ENCODE measurements at places on chromosomes 6 and 20.

- DNase-seq = peak; percentile 8
Measured at GRCh38 chr6:134938896-134939295, 11.0 kb downstream of the ALDH8A1 start.

DNA sequence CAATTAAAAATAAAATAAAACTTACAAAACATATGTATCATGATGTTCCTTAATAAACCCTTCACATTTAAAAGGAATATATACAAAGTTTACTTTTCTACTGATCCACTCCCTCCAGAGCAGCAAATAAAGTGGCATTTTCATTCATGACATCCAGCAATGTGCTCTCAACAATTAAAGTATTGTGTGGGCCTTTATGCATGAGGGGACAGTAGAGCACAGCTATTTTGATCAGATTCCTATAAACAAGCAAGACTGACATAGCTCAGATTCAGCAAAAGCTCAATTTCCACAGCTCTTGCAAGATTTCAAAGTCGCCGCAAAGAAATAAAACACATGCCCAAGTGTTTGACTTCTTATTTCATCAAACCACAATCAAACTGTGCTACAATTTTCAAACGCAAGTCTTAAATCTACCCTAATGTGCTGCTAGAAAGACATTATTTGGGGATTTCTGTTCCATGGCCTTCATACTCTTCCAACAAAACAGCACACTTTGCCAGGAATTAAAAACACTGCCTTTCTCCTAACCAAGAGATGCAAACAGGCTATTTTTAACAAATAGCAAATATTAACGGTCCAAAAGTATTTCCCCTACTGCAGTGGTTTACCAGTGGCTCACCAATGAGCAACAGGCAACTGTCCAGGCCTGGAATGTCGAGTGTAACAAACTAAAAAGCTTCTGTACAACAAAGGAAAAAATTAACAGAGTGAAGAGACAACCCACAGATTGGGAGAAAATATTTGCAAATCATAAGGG is 52.3 kb downstream of the MBOAT1 start:
- no peak for DNase-seq

- DNase-seq = no peak
Measured at GRCh38 chr6:170284126-170284773, 6.6 kb downstream of the DLL1 start.

DNA sequence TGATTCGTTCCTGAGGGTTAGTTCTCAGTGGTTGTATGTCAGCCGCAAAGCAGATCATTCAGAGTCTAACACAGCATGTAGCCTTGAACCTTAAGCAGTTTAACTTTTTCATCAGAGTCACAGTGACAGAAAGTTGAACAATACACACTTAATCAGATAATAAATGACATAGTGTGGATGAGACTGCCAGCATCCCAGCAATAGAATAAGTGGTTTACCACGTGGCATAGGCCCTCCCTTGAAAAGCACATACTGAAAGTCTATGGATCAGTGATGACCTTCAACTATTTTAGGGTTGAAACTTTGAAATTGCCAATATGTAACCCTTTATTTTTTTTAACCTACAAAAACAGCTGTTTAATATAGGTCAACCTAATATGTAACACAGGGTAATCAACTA is 265.3 kb downstream of the ARHGAP18 start:
- no peak for DNase-seq

DNA sequence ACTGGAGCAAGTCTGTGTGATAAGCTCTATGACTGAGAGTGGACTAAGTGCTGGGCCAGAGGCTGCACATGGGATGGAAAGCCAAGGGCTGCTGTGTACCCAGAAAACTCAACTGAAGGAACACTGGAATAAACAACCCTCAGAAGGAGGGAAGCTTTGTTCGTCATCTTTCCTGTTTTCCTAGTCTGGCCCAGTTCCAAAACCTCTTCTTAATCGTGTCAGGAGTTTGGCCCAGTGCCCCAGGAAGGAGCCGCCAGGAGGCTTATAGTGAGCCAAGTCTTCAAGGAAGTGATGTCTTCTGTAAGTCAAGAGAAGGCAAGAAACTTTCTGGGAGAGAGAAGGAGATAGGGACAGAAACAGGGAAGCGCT is 23.3 kb upstream of the TOP1 start:
- DNase-seq = no peak

- no peak for DNase-seq
Measured at GRCh38 chr20:21047981-21048380, 58.2 kb downstream of the LINC00237 start.

GRCh38 chr6:12366731-12367130 is 76.6 kb downstream of the EDN1 start:
- DNase-seq = no peak

- DNase-seq = no peak
Measured at GRCh38 chr6:160042788-160043301, 74.0 kb downstream of the IGF2R start.

DNA sequence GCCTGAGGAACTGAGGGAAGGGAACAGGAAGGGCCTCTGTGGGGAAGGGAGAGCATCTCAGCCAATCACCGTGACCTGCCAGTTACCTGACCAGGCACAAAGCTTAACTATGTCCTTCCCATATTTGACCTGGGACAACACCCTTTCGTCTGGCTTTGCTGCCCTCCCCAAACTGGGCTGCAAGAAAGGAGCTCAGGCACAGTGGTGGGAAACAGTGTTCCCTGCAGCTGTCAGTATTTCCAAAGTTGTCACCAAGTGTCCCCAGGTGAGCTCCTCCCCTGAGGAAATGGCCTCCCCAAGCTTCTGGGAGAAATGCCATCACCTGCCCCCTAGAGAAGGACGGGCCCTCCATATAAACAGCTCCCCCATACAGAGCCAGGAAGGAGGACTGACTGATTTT is 17.9 kb downstream of the NCR2 start:
- DNase-seq = no peak

- DNase-seq = no peak
Measured at GRCh38 chr6:31752739-31753319, 9.6 kb upstream of the SAPCD1 start.

DNA sequence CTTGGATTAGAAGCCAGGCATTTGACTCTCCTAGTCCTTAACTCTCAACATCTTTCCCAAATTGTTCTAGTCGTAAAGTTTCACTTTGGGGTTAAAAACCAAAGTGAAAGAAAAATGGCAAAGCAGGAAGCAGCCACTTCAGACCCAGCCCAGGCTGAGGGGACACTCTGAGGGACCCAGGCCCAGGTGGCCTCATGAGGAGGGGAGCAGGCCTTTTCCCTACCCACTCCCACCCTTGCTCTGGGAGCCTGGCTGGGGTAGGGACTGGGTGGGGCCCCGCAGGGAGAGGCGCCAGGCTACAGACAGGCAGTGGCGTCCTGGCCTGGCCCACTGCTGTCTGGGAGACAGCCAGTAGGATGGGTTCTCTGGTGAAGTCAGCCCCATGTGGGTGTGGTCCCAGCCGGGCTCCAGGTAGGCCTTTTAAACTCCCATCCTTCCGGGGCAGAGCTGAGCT is 68.7 kb upstream of the MYL9 start:
- DNase-seq = no peak

DNA sequence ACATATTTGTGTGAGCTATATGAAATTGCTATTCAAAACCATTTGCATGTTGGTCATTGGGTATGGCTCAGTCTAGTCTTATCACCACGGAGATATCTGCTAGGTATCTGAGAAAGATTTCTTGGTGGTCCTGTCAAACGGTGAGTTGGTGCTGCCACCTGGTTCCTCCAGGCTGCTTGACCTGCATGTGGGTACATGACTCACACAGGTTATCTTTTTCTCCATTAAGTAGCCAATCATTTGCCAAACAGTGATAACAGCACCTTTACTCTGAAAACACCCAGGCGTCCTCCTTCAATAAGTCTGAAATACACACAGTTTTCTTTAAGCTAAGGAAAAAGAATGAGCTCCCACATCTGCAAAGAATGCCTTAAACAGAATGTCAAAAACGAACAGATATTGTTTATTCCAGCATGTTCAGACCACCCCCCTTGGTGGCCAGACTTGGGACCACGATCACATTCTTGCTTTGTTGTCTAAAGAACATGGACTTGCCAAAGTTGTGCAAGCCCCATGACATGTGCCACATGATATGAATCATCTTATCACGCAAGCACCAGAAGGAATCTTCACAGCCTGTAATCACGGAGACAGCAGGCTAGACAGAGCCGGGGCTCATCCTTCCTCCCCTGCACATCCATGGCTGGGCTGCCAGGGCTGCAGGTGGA is 200.7 kb upstream of the THBS2 start:
- DNase-seq = no peak

DNA sequence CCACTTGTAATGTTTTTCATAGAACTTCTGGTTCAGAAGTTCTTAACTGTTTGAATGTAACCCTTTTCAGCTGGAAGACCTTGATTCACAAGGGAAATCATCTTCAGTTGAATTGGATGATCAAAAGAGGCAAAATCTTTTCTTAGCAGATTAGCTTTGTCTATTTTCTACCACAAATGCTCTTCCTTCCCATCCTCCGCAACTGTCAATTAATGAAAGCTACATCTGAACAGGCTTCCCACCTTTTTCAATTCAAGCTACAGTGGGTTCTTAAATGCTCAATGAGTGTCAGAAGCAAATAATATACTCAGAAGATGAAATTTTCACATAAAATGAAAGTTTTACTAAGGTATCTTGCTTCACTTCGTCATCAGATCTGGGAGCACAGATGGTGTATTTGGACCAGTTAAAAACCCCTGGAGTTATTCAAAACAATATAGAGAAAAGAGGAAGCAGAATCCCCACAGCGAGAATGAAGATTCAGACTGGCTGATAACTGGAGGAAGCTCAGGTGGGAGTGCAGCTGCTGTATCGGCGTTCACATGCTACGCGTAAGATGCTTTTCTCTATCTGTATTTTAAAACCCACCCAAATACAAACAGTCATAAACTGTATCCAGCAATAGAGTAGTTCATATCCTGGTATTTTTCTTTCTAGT is 19.4 kb downstream of the QRSL1 start:
- DNase-seq = no peak

- no peak for DNase-seq
Measured at GRCh38 chr6:45487645-45488044, 109.9 kb upstream of the SUPT3H start.

- no peak for DNase-seq
Measured at GRCh38 chr6:130647246-130647645, 180.0 kb upstream of the SMLR1 start.

DNA sequence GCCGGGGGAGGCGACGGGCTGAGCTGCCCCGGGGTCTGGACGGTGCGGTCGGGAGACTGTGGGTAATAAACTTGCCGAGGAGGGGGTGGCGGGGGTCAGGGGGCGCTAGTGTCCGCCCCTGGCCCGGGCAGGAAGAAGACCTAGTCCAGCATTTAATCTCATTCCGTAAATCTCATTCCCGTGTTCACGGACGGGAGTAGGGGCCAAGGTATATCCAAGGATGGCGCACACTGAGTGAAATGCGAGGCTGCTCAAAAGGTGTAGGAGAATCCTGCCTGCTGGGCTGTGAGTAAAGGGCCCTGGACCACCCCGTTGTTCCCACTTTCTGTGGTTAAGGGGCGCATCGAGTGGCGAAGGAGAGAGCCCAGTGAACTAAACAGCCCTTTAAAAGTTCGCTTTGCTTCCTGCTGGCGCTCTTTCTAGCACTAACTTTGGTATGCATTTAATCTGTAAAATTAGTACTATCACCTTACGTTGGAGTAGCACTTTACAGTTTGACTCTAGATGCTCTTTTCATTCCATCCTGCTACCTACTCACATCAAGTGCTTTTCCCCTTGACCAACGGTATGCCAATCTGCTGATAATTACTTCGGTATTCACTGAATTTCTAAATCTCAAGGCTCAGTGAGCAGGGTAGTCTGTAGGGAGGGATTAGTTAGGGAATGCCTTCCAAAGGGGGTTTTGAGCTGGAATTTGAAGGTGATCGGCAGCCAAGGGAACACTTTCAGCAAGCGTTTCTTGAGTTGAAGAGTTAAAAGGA is 730 bp downstream of the PARD6B start:
- DNase-seq = no peak

DNA sequence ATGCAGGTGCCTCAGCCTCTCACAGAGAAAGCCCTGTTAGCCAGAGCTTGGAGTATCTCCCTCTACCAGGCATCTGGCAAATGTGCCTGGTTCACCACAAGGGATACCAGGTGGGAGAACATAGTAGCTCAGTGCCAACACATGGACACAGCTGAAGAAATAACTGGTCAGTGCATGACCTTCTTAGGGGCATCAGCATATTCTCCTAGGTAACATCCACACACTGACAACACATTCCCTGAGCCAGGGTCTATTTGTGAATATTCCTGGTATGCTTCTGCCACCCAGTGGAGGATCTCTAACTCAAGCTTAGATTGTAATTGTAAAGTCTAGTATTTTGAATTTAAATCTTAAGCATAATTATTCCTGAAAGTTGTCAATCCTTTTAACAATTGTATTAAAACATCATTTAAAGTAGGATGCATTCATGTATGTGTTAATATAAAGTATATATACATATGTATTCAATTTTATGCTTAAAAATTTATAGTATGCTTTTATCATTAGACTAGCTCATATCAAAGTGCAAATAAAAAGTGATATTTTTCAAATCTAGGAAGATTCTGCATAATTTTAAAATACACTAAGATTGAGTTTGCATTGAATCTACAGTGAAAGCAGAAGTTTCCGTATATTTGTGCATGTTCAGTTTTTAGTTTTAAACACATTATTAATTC is 45.3 kb upstream of the COL21A1 start:
- no peak for DNase-seq

DNA sequence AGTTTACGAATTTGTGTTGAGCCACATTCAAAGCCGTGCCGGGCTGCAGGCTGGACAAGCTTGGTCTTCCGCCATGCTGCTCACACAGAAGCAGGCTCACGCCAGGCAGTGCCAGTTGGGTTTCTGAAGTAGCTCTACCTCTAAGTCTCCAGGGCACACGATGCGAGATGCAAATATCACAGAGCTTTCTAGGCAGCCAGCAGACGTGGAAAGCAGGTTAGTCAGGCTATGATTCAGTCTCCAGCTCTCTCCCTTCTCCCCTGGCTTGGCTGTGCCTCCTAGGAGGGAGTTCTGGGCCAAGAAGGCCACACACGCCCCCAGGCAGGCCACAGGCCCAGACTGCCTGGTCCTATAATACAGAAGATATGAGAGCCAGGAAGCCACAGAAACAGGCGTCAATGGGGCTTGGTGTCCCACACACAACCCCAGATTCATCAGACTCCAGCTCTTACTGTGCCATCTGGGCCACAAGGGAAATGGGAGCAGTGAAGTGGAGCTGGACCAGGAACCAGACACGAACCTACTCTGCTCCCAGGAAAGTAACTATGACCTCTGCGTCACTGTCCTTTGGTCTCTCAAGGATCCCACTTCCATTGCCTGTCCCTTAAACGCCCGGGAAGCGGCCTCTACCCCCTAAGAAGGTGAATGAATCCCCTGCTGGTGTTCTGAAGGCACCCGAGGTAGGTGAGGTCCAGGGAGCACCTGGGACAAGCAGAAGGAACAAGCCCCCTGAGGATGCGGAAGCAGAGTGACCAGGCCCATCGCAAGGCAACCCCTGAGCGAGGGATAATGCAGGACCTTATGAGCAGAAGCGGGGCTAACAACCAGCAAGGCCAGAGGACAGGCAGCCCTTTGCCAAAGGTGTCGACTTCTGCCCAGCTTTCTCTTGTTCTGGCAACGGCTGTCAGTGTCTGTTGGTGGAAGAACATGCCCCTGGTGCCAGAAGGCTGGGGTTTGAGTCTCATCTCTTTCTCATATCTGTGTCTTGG is 61.2 kb downstream of the GFOD1 start:
- DNase-seq = no peak

All from stimulated activated CD8-positive, alpha-beta memory T cell treated with anti-CD3 and anti-CD28 coated beads, Interleukin-4, amount 100 ng/mL, for 1 hour (primary cell).